ENCODE measurements at places on chromosomes 16 and 17. TPM values are rescaled to one million over a fixed set of nuclear protein-coding genes. Genes with fewer than 3 reads are reported as not detected.

KIF2B gene
- total RNA-seq, result not detected

SLC12A3 gene
- not detected for total RNA-seq

USP43 gene
- total RNA-seq, result 0.07 TPM

GAS2L2 gene
- not detected for total RNA-seq

UMOD gene
- not detected for total RNA-seq

ZPBP2 gene
- not detected for total RNA-seq

MT1F gene
- total RNA-seq, result 2.4 TPM

ZP2 gene
- total RNA-seq, result not detected

TNK1 gene
- 0.26 TPM for total RNA-seq

RNF157 gene
- total RNA-seq, result 0.26 TPM

GUCY2D gene
- not detected for total RNA-seq

HBA2 gene
- not detected for total RNA-seq

SHBG gene
- total RNA-seq, result not detected

SOST gene
- not detected for total RNA-seq

SDR42E1 gene
- 0.40 TPM for total RNA-seq

RAB11FIP4 gene
- 0.07 TPM for total RNA-seq

KRTAP4-5 gene
- total RNA-seq, result not detected

VTN gene
- total RNA-seq, result 0.46 TPM

KREMEN2 gene
- not detected for total RNA-seq

CD79B gene
- 1.5 TPM for total RNA-seq

GNG13 gene
- not detected for total RNA-seq

CNGB1 gene
- 0.11 TPM for total RNA-seq

HOXB7 gene
- total RNA-seq, result 0.59 TPM

RGS11 gene
- total RNA-seq, result 2.7 TPM

CYBC1 gene
- total RNA-seq, result 52.4 TPM

TRPV2 gene
- total RNA-seq, result 10.4 TPM

HS3ST6 gene
- not detected for total RNA-seq

KIF18B gene
- 6.5 TPM for total RNA-seq

MYOCD gene
- total RNA-seq, result not detected

HAGHL gene
- total RNA-seq, result 17.6 TPM

EZH1 gene
- total RNA-seq, result 13.4 TPM

ITGB3 gene
- total RNA-seq, result 96.8 TPM

APOBR gene
- not detected for total RNA-seq

FSCN2 gene
- 0.66 TPM for total RNA-seq

NACA2 gene
- total RNA-seq, result not detected

GAS7 gene
- total RNA-seq, result not detected

STX1B gene
- total RNA-seq, result 0.39 TPM

KRTAP17-1 gene
- not detected for total RNA-seq

SSTR5 gene
- total RNA-seq, result not detected

SECTM1 gene
- 2.0 TPM for total RNA-seq

SEZ6L2 gene
- total RNA-seq, result 0.53 TPM

TUBG2 gene
- total RNA-seq, result 3.6 TPM

GLTPD2 gene
- not detected for total RNA-seq

MEFV gene
- not detected for total RNA-seq

KRT27 gene
- not detected for total RNA-seq

CCL16 gene
- 0.85 TPM for total RNA-seq

DOC2B gene
- total RNA-seq, result 0.07 TPM

CCDC92B gene
- total RNA-seq, result not detected

DPEP1 gene
- 0.39 TPM for total RNA-seq

GFOD2 gene
- total RNA-seq, result 41.6 TPM

GH2 gene
- not detected for total RNA-seq

TBC1D3 gene
- not detected for total RNA-seq

CDK5R1 gene
- total RNA-seq, result 2.7 TPM

ABCA9 gene
- total RNA-seq, result 13.9 TPM
